ENCODE measurements at places on chromosomes 6 and 20.

DNA sequence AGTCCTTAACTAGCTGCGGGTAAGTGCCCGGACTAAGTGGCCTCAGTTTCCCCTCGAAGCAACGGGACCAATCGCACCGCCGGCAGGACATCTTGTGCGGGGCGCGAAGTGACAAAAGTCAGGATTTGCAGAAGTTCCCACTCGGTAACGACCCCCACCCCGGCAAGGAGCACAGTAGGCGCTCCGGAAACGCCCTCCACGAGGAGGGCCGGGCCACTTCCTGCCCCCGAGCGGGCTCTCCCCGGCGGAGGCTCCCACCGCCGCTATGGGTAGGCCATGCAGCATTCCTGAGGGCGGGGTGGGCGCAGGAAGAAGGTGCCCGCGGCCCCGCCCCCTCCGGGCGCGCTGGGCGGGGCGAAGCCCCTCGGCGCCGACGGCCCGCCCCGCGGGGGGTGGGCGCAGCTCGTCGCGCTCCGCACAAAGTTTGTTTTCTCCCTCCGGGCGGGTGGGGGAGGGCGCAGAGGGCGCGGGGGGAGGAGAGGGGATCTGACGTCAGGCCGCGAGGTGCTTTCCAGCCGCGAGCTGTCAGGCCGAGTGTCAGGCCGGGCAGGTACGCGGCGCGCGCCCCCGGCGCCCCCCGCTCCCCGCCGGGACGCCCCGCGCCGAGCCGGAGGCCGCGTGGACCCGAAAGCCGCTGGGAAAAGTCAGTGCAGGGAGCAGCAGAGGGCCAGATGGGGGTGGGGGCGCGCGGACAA is at the start of gene TGIF2:
TGIF2 (plus strand) TSS at position 495 of the 695 bp plus-strand sequence. CDS start 5,178 bp downstream, outside the sequence.
- DNase-seq, result peak; percentile 33

GRCh38 chr6:144149894-144150709 is at the start of gene STX11:
STX11 (plus strand) TSS chr6:144150517; CDS start chr6:144186628, 36,111 bp downstream.
- DNase-seq, result no peak

- DNase-seq, result no peak
These were observed 626.6 kb upstream of the ADGRB3 start for GRCh38 chr6:68008445-68008844.

DNA sequence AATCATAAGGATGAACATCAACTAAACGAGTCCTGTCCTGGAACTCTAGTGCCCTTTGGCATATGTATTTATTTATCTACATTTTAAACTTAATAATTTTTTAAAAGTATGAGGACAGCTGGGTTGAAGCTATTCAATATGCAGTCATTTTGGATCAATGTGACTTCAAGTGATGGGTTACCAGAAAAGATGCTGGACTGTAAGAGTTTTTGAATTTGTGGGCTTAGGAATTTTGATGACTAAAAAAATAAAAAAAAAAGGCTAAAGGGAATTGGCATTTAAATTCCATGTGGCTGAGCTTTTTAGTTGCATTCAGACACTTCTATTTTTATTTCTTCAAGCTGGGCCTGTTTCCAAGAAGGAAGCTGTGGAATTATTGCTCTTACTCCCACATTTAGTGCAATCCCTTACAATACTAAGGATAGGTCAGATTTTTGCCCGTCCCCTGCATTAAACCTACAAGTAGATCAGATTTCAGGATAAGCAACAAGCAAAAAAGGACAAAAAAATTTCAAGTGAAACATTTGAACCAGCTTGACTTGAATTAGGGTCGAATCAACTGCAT is 704.2 kb upstream of the CITED2 start:
- no peak for DNase-seq

- DNase-seq, result no peak
These were observed 172.0 kb downstream of the EYA2 start for GRCh38 chr20:47066484-47067270.

- no peak for DNase-seq
These were observed 88.0 kb downstream of the METTL24 start for GRCh38 chr6:110270165-110270564.

DNA sequence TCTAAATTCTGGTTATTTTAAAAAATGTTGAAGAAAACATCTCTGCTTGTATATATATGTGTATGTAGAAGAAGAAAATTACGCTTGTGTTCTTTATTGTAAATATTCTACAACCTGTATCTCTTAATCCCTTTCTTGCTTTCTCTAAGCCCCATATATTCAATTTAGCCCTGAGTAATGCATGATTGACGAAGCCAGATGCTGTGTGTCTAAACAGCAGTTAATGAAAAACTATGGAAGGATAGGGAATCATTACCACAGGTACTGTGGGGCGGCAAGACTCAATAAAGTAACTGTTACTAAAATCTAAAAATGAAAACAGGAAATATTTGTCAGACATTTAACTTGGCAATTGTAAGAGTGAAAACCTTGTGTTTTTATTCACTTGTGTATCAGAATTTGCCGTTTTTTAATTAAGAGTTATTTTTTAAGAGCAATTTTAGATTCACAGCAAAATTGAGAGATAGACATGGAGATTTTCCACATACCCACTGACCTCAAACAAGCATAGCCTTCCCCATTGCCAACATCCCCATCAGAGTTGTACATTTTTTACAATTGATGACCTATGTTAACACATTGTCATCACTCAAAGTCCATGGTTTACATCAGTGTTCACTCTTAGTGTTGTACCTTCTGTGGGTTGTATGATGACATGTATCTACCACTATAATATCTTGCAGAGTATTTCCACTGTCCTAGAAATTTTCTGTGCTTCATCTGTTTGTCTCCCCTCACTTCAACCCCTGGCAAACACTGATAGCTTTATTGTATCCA is 76.7 kb downstream of the BCKDHB start:
- no peak for DNase-seq

DNA sequence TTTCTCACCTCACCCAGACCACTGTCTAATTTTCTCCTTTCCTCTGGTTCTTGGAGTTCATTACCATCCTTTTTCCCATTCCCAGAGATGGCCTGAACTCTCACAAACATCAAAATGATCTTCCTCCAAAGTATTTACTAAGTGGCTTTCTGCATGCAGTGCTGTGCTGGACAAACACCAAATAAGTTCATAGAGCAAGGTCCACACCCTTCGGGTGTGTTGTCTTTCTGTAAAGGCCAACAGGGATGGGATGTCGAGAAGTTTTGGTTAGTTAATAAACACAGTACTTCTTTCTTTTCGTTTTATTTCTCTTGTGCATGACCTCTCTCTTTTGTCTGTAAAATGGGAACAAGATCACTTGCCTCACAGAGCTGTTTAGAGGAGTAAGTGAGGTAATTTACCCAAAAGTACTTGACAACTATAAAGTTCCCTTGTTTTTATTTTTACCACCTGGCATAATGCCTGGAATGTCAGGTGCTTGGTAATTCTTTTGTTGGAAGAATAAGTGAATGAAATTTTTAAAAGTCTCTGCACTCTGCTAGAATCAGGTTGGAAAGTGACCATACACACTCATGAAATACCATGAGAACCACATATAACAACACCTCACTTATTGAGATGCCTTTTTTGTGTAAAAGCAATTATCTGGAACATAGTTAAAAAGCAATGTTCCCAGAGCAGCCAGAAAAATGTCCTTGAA is 22.8 kb upstream of the CCN6 start:
- DNase-seq, result no peak
